ENCODE measurements at places on chromosomes 6 and 20.

GRCh38 chr6:16396497-16397319 is 158.3 kb downstream of the GMPR start:
- DNase-seq = no peak

GRCh38 chr6:137430954-137431353 is 63.2 kb downstream of the OLIG3 start:
- DNase-seq = no peak

- no peak for DNase-seq
These were observed 241.2 kb downstream of the TTLL2 start for GRCh38 chr6:167565884-167566599.

DNA sequence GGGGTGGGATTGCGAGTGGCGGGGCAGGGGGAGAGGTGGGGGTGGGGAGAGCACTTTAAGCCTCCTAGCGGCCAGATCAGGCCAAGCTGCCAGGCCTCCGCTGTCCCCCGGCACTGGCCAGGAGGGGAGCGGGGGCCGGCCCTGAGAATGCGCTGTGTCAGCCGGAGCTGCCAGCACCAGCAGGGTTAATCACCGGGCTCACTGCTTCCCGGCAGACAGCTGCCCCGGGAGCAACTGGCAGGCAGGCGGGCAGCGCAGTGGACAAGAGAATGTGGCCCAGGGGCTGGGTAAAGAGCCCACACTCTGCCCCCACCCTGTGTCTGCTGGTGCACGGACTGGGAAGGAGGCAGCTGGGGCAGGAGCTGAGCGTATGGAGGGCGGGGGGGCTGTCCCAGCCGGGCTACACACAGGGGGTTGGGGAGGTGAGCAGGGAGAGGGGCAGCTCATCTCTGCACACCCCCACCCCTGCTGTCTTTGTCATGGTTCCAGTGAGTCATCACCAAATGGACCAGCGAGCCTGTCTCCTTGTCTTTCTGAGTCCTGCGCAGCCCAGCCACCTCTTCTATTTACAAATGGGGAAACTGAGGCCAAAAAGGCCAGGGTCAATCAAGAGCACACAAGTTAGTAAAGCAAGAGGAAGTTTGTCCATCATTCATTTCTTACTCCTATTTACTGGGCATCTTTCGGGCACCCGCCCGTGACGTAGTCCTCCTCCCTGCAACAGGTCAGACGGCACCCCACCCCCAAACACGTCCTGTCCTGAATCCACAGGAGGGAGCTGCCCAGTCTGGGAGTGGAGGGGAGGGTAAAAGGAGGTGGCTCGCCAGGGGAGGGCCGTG is 2.1 kb upstream of the LAMA5 start:
- DNase-seq = peak; percentile 83

DNA sequence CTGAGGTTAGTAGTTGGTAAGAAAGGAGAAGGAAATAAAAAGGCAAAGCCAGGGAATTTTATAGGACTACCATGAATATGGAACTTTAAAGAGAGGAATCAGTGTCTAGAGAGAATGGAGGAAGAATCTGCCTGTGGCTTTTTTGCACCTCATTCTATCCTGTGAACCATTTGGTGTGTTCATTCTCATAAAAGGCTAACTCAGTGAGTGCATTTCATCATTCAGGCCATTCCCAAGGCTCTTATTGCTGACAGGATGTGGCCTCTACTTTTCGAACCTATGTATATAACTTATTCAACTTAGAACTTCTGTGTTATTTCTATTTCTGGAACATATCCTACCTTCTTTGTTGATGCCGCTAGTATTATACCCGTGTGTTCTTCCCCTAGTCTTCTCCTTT is 27.1 kb downstream of the HSF2 start:
- no peak for DNase-seq

DNA sequence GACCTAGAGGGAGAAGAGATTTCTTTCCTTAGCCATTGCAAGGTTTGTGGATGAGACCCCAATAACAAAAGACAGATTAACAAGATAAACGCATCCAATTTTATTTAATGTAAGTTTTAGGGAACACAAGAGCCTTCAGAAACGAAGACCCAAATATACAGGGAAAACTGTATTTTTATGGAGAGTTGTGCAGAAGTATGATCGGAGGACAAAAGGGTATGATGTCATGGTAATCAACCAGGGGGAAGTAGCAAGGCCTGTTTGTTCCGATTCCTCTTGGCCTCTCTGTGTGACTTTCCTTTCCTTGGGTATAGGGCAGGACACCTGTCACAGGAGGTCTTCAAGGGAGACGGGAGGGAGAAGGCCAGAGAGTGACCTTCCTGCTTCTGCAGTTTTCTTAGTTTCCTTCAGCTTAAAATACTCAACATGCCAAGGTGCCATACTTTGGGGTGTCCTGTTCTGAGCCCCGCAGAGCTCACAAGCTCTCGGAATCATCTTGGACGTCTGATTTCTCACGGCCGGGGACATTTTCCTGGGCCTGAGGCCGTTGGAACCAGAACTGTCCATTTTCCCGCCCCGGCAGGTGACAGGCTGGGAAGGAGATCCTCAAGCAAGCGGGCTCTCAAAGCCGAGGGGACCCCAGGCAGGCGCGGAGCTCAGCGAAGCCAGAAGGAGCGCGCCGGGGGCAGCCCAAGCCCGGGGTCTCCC is 21.7 kb downstream of the TMC2 start:
- no peak for DNase-seq

DNA sequence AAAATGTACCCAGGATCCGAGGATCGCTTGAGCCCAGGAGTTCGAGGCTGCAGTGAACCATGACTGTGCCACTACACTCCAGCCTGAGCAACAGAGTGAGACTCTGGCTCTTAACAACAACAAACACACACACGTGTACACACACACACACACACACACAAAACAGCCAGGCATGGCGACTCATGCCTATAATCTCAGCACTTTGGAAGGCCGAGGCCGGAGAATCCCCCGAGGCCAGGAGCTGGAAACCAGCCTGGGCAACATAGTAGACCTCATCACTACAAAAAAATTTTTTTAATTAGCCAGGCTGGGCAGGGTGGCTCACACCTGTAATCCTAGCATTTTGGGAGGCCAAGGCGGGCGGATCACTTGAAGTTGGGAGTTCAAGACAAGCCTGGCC is 23.3 kb upstream of the ARFGEF2 start:
- peak; percentile 60 for DNase-seq

GRCh38 chr6:136501514-136501913 is 48.7 kb downstream of the MAP7 start:
- no peak for DNase-seq

DNA sequence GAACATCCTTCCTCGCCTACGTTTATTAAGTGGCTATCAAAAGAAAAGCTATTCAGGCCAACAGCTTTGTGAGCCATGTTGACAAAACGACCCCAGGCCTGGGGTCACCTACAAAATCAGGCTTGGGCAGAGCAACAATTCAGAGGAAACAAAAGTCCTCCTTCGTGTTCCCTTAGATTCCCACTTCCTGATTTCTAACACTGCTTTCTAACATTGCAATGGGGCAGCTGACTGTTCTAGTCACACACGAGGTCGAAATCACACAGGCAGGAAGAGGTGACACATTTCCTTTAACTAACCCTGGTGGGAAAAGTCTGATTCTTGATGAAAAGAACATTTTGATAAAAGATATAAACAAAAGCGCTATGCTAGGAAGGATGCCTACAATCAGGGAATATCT is 31.9 kb downstream of the WDR27 start:
- peak; percentile 22 for DNase-seq

DNA sequence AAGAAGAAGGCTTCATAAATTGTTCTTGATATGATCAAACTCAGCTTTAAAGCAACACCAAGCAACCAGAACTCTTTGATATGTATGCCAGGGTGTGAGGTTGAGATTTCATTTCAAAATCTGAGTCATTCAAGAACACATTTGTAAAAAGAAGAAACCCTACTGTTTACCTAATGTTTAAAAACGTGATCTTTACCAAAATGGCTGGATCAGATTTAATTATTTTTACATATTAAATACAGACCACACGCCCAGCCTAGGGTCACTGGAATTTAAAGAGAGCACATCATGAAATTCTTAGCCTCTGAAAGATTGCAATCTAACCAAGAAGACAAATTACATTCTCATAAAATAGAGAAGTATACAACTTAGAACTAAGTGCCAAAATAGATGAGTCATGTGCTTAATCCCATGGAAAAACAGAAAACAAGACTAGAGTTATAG is 206.8 kb upstream of the SMLR1 start:
- DNase-seq = no peak

- no peak for DNase-seq
These were observed 17.5 kb downstream of the GSTA2 start for GRCh38 chr6:52745764-52746201.

- no peak for DNase-seq
These were observed 48.1 kb downstream of the MAN1A1 start for GRCh38 chr6:119301429-119301828.

DNA sequence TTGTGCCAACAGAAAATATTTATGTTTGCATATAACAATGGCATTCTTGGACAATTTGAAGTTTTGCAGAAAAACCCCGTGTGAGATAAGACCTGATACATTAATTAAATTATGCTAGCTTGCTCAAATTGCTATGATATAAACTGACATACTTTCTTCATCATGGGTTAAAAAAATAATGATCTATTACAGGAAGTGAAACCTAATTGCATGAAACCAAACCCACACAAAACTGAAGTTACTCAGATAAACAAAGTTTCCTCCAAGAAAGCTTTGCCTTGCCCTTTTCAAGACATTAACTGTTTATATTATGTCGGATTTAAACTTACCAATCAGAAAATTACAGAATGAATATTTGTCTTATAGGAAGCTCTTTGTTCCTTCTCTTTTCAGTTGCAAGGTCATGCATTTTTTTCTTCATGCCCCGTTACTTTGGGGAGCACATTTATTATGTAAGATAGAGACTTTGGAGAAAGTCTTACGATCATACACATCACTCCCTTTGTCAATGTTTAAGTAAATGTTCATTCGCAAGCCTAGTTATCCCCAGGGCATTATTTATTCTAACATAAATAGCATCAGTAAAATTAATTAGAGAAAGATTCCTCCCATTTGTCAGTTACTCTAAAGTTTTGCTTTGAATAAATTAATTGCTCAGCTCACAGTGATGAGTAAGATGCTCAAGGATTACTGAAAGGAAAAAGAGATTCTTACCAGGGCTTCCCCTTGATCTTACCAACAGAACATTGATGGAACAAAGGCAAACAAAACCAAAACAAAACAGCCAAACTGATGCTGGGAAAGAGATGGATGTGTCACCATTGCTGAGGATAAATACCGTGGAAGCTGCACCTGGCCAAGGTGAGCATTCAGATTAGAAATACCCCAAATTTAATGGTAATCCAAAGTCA is 14.8 kb upstream of the TMEM244 start:
- DNase-seq = no peak

- no peak for DNase-seq
These were observed 3.8 kb upstream of the TUBB1 start for GRCh38 chr20:59015411-59015810.

- no peak for DNase-seq
These were observed 30.5 kb upstream of the LYRM2 start for GRCh38 chr6:89669002-89669401.

DNA sequence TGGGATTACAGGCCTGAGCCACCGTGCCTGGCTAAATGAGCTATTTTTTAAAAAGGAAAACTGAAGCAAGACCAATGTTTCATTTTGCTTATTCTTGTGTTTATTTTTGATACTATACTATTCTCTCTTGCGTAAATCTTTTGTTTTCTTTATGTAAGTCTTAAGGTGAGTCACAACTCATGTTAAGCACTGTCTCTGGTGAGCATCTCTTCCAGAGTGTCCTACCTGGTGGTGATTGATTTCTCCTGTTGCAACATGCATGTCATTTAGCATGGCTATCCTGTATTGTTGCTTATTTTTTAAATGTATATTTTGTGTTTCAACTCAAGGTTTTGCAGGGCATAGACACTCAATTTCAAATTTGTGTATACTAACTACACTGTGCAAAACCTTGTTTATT is 336.0 kb downstream of the RFPL4B start:
- DNase-seq = no peak

- no peak for DNase-seq
These were observed 68.8 kb upstream of the LTV1 start for GRCh38 chr6:143774347-143774746.

DNA sequence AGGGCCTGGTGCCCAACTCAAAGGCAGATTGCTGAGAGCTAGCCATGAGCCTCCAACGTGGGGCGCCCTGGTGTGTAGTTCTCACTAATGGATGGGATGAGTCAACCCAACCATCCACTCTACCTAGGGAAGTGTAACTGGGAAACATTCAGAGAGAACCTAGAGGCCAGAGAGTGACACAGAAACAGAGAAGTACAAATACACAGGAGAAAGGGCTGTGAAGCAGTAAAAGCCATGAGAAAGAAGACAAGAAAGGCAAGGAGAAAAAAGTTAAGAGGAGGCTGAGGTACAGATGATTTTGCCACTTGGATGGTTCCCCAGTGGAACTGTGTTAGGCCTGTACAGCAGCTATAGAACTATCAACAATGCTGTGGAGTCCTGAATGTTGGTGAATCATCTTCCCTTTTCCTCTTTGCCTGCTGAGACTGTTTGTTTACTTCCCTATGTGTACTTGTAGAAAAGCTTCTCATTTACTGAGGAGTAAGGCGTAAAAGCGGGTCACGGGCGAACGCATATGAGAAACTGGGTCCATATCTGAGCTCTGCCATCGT is 39.0 kb downstream of the MAN1A1 start:
- peak; percentile 49 for DNase-seq

DNA sequence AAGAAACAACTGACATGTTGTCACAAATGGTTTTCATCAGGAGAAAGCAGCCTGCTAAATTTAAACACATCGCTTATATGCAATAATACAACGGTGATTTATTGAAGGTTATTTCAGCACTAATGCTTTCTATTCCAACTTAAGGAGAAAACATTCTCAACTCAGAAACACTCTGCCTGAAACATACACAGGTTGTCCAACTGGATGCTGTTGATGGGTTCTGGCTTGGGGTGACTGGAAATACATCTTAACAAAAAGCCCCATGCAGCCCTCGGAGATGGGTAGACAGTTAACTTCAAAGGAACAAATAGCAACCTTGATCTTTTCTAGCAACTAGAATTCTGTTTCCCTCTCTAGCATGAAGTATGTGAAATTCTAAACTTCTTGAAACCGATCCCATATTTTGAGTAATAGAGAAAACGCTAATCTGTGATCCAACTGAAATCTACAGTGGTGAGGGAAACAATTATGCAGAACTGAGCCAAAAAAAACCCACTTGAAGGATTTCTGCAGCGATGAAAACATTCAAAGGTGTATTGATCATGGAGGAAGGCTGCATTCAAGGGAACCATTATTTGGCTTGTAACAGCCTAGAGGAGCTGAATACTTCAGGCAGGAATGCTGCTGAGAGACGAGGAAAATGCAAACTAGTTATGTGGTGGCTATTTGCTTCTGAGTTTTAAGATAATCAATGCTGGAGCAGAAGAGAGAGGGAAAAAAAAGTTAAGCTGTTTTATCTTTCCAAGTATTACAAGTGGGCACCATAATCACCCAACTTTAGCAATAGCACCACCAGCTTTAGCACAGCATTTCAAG is 6.9 kb downstream of the ZMYND8 start:
- DNase-seq = no peak

DNA sequence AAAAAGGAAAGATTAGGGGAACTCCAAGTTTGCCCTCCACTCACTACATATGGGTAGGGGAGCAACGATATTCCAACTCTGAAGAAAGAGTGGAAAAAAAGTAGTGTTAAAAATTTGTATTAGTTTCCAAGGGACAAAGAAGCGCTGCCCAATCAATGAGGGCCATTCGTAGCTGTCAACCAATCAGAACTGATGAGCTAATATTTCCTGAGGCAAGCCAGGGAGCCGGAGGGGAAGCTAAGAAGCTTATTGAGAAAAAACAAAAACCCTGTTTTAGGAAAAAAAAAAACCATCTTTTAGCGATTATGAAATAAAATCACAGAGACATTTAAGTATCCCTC is 59.5 kb downstream of the TRIM38 start:
- DNase-seq = peak; percentile 77

All from kidney tubule cell (primary cell).